ENCODE measurements at places on chromosomes 12 and 14.
A peak's percentile ranks its signal among the peaks of the same experiment; 100 is the strongest.

- no peak for DNase-seq
These were observed 81.9 kb upstream of the MAX start for GRCh38 chr14:65184032-65184764.

DNA sequence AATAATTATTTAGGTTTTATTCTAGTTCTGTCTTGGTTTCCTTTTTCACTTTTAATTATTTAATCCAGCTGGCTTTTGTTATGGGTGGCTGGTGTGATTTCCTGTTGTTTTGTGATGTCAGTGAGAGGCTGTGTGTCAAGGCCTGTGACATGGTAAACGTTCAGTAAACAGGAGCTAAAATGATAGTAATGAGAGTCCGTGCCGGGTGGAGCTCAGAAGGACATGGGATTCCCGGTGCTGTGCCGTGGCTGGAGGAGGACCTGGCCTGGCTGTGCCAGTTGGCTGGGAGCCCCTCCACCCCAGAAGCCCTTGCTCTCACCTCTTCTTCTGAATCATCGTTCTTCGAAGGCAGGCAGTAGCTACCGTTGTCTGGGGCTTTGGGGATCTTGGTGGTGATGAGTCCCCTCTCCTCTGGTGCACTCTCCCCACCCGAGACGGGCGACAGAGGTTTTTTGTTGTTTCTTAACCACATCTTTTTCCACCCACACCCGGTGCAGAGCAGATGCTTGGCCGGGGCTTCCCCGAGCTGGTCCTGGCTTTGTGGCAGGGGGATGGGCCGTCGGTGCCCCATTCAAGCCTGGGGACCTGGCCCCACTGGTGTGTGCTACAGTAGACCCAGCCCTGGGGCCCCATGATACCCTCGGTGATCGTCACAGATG is 29.1 kb downstream of the SH2B3 start:
- no peak for DNase-seq

GRCh38 chr14:55339770-55340169 is 68.5 kb downstream of the FBXO34 start:
- no peak for DNase-seq

- no peak for DNase-seq
These were observed 606.0 kb upstream of the TMEM132C start for GRCh38 chr12:127660961-127661360.

GRCh38 chr12:24902511-24903328 is 46.2 kb downstream of the BCAT1 start:
- peak; percentile 78 for DNase-seq

GRCh38 chr12:31772685-31773222 is 43.9 kb upstream of the AMN1 start:
- no peak for DNase-seq

DNA sequence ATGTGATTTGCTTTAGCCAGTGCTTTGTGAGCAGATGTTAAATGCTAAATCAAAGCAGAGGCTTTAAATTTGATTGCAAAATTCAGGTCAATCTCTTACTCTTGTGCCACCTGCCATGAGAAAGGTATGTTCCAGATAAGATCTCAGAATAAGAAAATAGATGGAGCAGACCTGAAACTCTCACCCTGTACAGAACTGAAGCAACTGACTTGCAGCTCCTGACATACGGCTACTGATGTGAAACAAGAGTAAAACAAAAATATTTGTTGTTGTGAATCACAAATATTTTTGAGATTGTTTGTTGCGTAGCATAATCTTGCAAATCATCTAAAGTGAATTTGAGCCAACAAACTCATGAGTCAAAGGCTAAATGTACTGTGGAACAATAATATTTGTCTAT is 3.5 kb upstream of the OSBPL8 start:
- no peak for DNase-seq

GRCh38 chr12:62517887-62518286 is 51.3 kb downstream of the MON2 start:
- no peak for DNase-seq

DNA sequence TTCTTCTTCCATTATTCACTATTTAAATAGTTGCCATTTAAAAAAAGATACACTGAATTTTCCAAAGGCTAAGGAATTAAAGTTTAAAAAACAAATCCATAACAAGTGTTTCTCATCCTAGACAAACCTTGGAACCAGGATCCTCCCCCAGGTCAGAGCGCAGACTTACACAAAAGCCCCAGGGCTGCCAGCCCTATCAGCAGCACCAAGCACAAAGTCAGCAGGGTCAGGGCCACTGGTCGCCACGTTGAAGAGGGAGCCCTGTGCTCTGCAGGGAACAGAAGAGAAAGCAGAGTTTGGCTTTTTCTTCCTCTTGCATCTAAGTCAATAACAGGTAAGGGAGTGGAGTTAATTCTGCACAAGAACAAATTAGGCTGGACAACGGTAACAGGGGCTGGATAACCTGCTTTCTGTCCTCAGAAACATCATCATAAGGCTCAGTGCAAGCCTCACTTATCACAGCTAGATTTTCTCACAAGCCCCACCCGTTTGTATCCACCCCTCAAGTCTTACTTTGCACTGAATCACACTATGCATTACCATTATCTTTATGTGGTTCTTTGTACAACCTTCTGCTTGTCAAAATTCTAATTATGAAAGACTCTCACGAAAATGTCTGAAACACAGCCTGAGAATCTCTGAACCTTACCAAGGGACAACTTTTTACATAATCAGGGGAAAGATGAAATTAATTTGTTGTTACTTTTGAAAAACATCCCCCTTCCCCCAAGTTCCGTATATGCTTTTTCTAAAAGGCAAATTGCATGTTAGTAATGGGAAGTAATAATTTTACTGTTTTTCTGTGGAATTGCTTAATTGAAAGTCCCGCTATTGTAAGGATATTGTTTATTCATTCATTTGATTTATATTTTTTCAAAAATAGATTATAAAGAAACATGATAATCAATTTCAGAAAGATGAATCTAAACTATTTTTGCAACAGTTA is 9.6 kb downstream of the CLEC1A start:
- no peak for DNase-seq

GRCh38 chr12:77485961-77486854 is 344.5 kb upstream of the NAV3 start:
- peak; percentile 39 for DNase-seq

- DNase-seq = peak; percentile 91
These were observed 5.5 kb downstream of the BCL11B start for GRCh38 chr14:99266181-99267178.

DNA sequence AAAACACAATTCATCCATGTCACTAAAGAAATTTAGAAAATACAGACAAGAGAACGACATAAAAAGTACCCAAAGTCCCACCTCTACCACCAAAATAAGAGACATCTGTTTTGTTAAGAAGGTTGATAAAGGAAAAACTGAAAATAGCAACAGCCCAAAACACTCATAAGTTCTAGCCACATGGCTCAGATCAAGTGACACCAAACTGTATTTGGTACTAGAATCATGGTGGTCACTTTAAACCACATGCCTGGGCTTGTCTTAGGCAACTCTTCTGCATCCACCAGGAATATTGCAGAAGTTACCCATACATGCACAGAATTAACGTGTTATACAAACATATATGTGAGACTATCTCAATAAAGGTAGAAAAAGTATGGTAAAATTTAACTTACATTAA is 78.2 kb upstream of the GTF2A1 start:
- no peak for DNase-seq

DNA sequence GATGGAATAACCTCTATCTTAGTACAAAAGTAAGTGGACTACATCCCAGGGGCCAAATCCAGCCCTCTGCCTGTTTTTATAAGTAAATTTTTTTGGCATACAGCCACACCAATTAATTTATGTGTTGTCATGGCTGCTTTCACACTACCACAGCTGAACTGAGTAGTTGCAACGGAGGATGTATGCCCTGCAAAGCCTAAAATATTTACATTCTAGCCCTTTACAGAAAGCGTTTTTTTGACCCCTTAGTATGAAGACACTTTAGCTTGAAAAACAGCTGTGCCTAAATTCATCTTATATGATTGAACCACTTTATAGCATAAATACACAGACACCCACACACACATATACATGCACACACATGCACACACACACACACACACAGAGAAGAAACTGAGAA is 501.6 kb downstream of the EGLN3 start:
- no peak for DNase-seq

- no peak for DNase-seq
These were observed 70.1 kb upstream of the STRN3 start for GRCh38 chr14:31096255-31096654.

DNA sequence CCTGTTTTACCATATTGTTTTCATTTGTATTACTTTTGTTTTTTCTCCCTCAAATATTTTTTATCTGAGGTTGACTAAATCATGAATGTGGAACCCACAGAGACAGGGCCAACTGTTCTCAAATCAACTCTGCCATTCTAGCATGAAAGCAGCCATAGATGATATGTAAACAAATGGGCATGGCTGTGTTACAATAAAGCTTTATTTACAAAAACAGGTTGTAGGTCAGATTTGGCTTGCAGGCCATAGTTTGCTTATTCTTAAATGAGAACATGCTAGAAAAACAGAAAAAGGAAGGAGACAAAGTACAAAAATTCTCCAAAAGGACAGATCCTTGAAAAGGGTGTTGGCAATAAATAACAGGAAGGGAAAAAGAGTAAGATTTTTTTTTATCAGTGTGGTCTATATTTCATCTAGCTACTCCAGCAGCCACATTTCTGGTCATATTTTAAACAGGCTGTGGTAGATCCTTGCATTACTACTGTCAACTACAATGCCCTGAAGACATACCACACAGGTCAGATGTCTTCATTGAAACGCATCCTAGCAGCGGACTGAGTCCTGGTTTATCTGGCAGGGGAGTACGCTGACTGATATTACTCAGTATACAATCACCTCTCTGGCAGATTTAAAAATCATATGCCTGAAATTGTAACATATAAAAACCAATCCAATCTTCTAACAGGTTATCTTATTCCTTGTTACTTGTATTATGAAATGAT is 42.9 kb downstream of the SPPL3 start:
- DNase-seq = no peak

- DNase-seq = peak; percentile 52
These were observed 19.1 kb downstream of the BBOF1 start for GRCh38 chr14:74038020-74038859.

DNA sequence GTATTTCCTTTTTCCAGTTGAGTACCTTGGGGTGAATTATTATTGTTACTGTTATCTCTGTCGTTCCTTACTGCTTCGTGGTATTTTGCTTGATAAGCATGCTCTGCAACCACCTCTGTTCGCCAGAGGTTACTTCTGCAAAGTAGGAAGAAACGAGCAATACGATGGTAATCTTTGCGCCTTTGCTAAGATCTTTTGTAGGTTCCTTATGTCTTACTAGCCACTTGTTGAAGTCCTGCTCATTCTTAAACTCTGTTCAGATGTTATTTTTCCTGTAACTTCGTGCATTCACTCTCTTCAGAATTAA is 729 bp upstream of the M6PR start:
- DNase-seq = no peak

- DNase-seq = peak; percentile 50
These were observed 1.6 kb downstream of the SUDS3 start for GRCh38 chr12:118377884-118378470.

Measured in neural progenitor cell (in vitro differentiated cells).